ENCODE measurements at places on chromosomes 6 and 20.

DNA sequence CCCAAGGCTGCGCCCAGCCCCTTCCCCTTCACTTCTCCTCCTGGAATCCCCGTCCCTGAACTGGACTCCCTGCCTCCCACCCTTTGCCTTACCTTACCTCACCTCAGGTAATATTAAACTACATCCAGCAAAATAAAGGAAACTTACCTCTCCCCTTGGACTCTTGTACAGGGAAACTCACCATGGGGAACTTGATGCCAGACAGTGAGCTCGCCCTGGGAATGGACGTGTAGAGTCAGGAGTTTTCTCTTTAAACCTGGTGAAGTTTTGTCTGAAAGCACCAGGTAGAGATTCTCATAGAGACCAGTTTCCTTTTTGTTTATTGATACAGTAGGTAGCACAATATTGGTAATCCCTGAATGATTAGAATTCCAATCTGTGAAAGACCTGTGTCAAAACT lies 544 bp upstream of the HLA-C start:
- DNase-seq = no peak

DNA sequence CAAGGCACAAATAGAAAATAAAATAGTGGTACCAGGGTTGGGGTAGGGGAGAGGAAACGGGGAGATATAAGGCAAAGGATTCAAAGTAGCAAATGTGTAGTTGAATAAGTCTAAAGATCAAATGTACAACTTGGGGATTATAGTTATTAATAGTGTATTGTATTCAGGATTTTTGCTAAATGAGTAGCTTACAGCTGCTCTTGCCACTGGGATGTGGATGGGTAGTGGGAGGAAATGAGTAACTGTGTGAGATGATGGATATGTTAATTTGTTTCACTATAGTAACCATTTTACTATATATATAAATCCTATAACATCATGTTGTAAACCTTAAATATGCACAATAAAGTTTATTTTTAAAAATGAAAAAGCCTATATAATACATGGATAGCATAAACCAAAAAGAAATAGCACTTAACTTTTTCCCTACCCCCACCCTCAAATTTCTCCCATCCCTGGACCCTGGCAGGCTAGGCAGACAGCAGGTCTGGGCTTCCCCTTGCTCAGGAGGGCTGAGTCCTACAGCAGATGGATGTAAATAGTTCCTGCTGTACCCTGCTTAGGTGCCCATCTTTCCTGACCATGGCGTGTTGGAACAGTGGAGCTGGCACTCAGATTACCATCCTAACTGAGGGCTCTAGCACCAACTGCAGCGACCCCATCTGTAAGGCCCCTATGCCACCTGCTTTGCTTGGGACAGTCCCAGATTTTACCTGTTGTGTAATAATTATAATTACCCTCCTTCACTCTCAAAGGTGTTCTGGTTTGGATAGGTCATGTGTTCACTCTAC lies 28.6 kb upstream of the PBOV1 start:
- no peak for DNase-seq

- no peak for DNase-seq
Observed at GRCh38 chr20:31676609-31676989, 38.9 kb downstream of the COX4I2 start.

- no peak for DNase-seq
Observed at GRCh38 chr20:23625236-23625964, 12.4 kb downstream of the CST3 start.

DNA sequence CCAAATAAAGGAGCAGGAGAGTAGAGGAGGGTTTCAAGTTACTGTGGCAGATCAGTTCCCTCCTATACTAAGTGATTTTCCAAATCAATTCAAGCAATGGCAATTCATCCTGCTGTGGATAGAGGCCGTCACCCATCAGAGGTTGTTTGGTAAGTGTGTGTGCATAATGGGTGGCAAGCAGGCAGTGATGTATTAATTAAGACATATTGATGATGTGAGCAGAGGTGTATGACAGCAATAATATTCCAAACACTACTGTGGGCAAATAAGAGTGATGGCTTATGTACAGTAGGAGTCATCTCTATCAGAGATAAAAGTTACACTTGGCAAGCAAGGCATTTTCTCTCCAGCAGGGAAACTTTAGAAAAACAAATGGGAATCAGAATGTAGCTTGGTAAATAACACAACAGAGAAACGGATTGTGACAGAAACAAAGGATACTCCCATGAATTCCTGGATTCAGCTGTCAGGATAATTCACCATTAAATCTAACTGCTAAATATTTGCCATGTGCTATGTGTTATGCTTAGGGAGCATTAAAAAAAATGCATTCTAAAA lies 196.3 kb downstream of the KHDC1L start:
- DNase-seq = no peak

- no peak for DNase-seq
Observed at GRCh38 chr20:37359836-37360235, 13.9 kb downstream of the SRC start.

DNA sequence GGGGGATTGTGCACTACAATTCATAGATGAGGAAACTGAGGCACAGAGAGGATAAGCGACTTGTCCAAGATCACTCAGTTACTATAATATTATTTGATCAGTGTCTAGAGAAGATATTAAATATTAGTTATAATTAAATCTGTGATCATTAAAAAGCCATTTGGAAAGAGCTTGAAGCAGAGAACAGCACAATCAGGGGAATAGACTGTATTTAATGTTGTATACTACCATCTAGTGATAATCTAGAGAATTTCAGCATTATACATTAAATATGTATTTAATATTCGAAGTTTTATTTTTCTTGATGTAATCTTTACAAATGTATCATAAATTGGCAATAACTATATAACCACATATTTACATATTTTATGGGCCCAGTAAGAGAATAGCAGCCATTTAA lies 20.1 kb upstream of the MTCL3 start:
- DNase-seq = peak; percentile 10

- no peak for DNase-seq
Observed at GRCh38 chr20:59589086-59589684, 15.2 kb upstream of the PHACTR3 start.

DNA sequence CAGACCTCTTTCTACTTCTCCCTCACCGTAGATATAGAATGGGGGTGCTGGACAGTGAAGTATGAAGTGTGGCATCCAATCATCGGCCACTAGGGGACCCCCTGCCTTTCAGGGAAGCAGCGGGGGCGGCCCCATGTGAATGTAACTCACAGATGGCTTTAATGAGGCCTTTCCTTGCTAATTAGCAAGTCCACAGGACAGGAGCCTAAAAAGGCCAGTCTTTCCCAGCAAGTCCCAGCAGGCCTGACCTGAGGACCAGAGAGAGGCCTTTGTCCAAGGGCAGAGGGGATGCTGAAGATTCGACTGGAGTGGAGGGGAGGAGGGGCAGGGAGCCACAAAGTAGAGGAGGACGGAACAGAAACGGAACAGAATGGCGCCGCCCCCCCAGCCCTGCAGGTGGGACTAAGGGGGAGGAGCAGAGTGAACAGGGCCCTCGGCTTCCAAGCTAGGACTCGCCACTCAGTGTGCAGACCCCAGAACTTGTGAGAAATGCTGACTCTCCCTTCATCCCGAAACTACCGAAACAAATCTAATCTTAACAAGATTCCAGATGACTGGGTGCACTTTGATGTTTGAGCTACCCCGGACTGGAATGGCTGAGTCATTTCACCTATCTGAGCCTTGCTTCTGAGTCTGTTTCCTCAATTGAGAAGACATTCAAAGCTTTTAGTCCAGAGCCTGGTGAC lies 5.8 kb downstream of the C6orf132 start:
- DNase-seq = no peak

DNA sequence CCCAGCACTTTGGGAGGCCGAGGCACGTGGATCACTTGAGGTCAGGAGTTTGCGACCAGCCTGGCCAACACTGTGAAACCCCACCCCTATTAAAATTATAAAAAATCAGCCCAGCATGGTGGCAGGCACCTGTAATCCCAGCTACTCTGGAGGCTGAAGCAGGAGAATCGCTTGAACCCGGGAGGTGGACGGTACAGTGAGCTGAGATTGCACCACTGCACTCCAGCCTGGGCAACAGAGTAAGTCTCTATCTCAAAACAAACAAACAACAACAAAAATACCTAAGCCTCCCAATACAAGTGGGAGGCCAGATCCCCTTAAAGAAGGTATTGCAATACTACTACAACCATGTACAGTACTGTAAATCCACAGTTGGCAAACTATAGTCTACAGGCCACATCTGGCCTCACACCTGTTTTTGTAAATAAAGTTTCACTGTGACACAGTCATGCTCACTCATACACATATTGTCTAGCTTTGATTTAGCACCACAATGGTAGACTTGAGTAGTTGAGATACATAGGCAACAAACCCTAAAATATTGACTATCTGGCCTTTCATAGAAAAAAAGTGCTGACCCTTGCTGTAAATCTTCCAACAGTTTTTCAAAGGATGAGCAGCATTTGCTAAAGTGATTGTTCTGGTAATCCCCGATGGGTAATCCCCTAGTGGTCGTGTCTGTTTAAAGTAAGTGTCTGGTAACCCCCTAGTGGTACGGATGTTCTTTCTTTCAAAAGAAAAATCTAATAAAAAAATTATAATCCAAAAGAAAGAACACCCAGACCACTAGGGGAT lies 202.0 kb downstream of the RNGTT start:
- DNase-seq = no peak

- no peak for DNase-seq
Observed at GRCh38 chr6:25316626-25317025, 37.5 kb downstream of the CARMIL1 start.

DNA sequence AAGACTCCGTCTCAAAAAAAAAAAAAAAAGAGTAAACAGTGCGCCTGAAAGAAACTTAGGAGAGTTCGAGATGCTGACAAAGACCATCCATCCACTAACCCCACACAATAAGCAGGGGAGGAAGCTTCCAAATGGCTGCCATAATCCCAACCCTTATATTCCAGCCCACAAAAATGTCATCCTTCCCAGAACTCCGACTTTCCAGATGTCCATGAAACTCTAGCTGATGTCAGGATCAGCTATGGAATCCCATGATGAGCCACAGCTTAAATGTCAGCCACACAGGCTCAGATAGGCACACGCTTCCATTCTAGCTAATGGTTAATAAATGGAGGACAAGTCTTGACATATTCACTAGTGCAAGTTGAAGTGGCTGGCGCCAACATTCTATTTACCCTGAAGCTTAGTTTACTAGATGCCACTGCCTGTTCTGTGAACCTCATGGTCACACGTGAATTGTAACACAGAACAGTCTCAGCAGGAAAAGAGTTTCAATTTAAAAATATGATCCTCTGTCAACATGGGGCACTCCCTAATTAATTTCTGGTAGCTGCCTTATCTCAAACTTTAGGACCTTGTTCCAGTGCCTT lies 75.5 kb downstream of the FOXF2 start:
- no peak for DNase-seq

DNA sequence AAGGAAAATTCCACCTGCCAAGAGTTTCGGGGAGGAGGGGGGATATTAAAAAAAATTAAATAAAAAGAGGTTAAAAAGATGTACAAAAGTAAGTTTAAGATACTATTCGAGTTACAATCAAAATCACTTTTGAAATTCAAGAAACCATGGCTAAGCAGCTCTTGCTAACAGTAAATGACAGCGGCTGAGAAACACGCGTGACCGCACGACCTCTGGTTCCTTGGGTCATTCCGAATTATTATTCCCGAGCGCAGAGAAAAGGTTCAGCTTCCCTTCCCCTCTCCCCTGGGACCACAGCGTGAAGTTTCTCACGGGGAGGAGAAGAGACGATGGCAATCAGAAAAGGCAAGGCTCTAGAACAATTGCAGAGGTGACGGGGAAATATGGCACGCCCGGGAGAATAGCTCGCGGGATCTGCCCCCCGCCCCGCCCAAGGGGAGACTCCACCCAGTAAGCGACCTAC lies 496 bp downstream of the TMEM242 start:
- DNase-seq = no peak

DNA sequence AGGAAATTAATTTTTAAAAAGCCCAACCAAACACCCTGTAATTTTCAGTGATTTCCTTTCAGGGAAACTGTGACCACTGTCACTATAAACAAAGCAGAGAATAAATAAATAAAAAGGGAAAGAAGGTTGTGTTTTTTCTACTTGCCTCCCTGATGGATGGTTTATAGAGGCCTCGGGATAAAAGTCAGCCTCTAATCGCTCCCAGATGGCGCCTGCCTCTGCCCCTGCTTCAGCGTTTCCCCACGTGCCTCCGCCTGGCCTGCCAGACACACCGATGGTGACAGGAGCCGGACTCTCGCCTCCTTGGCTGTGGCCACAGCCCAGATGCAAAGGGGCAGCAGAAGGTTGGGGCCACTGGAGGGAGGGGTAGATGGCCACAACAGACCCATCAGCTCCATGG lies 327.7 kb downstream of the CDC5L start:
- no peak for DNase-seq

GRCh38 chr6:13924949-13925881 lies at the start of gene RNF182:
RNF182 (plus strand) TSS chr6:13924952; CDS start chr6:13977120, 52,168 bp downstream.
- DNase-seq = peak; percentile 49

GRCh38 chr6:3584606-3585005 lies 127.8 kb upstream of the SLC22A23 start:
- DNase-seq = no peak

DNA sequence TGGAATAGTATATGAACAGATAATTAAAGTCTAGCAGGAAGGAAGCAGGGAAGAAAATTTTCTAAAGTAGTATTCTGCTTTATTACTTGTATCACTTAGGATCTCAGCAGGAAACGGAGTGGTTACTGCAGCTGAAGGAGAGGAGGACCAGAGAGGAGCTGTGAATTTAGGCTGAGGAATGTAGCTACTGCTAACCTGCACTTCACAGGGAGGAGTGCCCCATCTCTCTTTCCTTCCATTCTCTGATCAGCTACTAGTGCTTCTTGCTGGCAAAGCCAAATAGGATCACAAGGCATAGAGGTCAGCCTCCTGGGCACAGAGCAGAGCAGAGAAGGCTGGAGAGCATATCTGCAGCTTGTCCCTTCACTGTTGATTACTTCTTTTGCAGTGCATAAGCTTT lies 205.3 kb upstream of the ASCC3 start:
- no peak for DNase-seq

GRCh38 chr6:62652692-62653328 lies 366.8 kb upstream of the KHDRBS2 start:
- DNase-seq = peak; percentile 5

DNA sequence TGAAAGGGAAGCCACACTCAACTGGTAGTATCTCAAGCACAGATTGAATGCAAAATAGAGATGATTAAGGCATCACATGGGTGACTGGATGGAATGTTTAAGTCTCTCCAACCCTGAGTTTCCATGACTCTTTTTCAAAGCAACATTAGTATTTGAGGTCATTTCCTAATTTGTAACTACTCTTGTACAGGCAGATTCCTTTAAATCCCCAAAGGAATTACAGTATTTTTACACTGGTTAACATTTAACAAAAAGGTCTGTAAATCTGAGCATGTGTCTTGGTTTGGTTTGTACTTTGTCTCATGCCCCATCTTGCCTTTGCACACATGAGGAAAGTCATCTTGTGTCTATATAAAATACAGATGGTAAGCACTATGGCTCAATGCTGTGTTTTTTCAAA lies 15.1 kb downstream of the RMND1 start:
- DNase-seq = no peak

GRCh38 chr20:25206063-25206403 lies 10.5 kb downstream of the ENTPD6 start:
- no peak for DNase-seq

GRCh38 chr6:138101946-138102731 lies 5.1 kb downstream of the PERP start:
- no peak for DNase-seq

GRCh38 chr6:168583821-168584220 lies 142.8 kb downstream of the SMOC2 start:
- DNase-seq = no peak

- no peak for DNase-seq
Observed at GRCh38 chr6:11212664-11213063, 19.8 kb downstream of the NEDD9 start.

- peak; percentile 73 for DNase-seq
Observed at GRCh38 chr6:38730140-38730862, 15.2 kb downstream of the DNAH8 start.

- peak; percentile 11 for DNase-seq
Observed at GRCh38 chr6:136226027-136226673, 24.0 kb downstream of the MTFR2 start.
